ENCODE measurements at places on chromosomes 11 and 22.

DNA sequence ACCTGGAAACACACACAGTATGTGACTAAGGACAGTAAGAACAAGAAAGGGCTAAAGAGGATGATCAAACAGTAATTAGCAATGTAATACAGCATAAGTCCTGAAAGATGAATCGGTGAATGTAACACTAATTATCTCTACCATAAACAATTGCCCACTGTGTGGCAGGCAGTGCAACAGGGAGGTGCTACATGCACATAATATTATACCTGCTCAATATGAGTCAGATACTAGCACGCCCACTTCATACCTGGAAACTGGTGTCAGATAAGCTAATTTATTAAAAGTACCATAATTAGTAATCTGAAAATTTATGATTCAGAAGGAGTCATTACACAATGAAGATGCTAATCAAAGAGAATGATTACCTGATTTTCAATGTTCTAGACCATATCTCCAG, 14.9 kb downstream of the CASP12 start:
- no peaks in the 10 kb centered on the region for H3K4me1 ChIP-seq
- H3K4me3 ChIP-seq: no peak overlapping the region
- no peak overlapping the region for H3K27ac ChIP-seq
- no peak for DNase-seq

- H3K27me3 ChIP-seq: no peaks in the 10 kb centered on the region
- no peak for DNase-seq
- no peaks in the 10 kb centered on the region for H3K36me3 ChIP-seq
- H3K4me3 ChIP-seq: no peak overlapping the region
- H3K27ac ChIP-seq: no peak overlapping the region
Observed at GRCh38 chr11:118705111-118705741, 25.8 kb upstream of the TREH start.

DNA sequence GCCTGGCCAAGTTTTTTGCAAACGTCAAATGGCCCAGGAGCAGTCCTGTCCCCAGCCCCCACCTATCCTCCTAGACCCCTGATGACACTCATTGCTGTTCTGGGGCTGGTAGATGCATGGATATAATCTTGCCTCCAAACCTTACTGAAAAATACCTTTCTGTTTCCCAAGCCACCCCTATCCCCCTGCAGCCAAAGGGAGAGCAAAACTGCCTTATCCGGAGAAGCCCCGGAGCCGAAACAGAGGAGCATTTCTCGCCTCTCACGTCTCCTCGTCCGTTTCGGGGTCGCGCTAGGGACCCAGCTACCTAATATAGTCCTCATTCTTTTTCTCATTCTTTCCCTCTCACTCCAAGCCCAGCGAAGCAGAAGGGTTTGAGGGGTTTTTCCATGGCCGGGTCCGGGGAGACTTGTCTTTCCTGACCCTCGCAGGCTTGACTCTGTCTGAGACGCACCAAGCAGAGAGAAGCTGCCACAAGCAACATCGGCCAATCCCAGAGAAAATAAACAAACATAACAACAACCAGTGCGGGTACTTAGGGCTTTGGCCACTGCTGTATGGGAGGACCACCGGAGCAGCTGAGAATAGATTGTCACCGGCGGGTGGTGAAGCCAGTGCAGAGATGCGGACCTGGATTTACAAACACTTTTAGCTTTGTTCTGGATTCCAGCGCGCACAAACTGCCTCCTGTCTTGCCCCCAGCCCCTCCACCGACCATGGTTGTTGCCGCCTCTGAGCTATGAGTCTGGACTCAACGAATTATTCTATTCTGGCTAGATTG, 1.6 kb downstream of the BSX start:
- H3K27ac ChIP-seq: no peak overlapping the region
- no peak for DNase-seq
- H3K4me3 ChIP-seq: no peak overlapping the region
- no peaks in the 10 kb centered on the region for H3K36me3 ChIP-seq

DNA sequence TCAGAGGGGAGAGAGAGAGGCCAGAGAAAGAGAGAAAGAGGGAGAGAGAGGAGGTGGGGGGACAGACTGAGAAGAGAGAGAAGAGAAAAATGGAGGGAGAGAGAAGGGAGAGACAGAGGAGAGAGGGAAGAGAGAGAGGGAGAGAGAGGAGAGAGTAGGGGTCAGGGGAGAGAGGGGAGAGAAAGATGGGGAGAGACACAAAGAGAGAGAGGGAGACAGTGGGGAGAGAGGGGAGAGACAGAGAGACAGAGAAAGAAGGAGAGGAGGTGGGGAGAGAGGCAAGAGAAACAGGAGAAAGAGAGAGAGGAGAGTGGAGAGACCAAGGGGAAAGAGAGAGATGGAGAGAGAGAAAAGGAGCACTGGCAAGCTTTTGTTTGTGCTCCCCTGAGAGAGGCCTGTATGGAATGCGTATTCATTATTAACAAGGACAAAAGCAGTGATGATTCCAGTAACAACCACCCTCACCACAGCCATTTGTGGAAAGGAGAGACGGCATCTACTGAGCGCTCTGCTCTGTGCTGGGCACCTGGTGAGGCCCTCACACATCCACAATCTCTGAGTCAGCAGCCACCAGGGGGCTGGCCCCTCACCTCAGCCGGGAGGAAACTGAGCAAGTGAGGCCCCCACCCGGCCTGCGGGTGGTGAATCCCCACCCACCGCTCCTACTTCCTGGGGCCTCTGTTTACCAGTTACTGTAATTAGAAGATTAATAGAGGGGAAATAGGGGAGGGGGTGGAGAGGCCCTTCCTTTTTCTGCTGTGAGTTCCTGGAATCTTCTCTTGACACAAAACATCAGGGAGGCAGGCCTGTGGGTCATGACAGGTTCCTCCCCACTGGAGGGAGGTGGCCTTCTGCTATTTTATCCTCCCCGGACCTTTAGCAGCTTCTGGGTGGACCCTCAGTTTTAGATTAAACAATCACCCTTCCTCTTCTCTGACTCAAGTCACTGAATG, 14.6 kb upstream of the MIAT start:
- no peak overlapping the region for H3K4me3 ChIP-seq
- no peaks in the 10 kb centered on the region for H3K27me3 ChIP-seq
- H3K4me1 ChIP-seq: peaks cover 34% of the 10 kb centered on the region
- peak overlapping the region; percentile 76 for H3K27ac ChIP-seq
- peak; percentile 57 for DNase-seq

GRCh38 chr22:45698094-45698493, 26.5 kb downstream of the ATXN10 start:
- H3K4me1 ChIP-seq: no peaks in the 10 kb centered on the region
- H3K4me3 ChIP-seq: no peak overlapping the region
- DNase-seq: no peak
- peaks cover 31% of the 10 kb centered on the region for H3K36me3 ChIP-seq

- DNase-seq: no peak
- H3K36me3 ChIP-seq: no peaks in the 10 kb centered on the region
- H3K27me3 ChIP-seq: no peaks in the 10 kb centered on the region
- H3K4me1 ChIP-seq: peaks cover 19% of the 10 kb centered on the region
Observed at GRCh38 chr11:69454018-69454417, 27.4 kb upstream of the LINC01488 start.

DNA sequence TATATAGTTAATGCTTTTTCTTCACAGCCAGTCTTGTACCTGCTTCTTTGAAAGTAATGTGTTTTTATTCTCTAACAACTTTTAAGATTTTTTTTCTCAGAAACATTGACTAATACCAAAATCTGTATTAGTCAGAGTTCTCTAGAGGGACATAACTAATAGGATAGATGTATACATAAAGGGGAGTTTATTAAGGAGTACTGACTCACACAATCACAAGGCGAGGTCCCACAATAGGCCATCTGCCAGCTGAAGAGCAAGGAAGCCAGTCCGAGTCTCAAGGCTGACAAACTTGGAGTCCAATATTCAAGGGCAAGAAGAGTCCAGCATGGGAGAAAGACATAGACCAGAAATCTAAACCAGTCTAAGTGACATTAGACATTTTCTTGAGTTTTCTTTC, 140.0 kb downstream of the RAB38 start:
- no peaks in the 10 kb centered on the region for H3K36me3 ChIP-seq
- no peak overlapping the region for H3K4me3 ChIP-seq
- no peak for DNase-seq
- H3K4me1 ChIP-seq: no peaks in the 10 kb centered on the region

DNA sequence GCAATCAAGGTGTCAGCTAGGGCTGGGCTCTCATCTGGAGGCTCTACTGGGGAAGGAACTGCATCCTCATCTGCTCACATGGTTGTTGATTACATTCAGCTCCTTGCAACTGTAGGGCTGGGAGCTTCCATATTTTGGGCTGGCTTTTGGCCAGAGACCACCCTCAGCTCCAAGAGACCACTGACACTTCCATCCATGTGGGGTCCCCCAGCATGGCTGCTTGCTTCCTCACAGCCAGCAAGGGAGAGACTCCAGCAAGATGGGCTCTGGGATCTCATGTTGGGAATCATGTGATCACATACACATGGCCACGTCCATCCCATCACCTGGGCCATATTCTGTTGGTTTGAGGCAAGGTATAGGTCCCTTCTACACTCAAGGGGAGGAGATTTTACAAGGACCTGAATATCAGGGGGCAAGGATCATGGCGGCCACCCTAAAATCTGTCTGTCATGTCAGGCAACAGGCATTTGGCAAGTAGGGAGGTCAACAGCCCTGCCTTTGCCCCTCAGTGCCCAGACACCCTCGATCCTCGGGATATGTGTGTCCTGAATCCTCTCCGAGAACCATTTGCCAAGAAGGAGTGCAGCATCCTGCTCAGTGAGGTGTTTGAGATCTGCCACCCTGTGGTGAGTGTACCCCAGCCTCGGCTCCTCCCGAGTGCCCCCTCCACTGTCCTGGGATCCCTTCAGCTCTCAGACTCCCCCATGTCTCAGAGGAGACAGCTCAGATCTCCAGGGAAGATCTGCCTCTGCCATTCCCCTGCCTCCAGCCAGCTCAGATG, 48.7 kb downstream of the OTOG start:
- peaks cover 17% of the 10 kb centered on the region for H3K27me3 ChIP-seq
- DNase-seq: no peak
- no peaks in the 10 kb centered on the region for H3K36me3 ChIP-seq
- H3K4me3 ChIP-seq: no peak overlapping the region
- H3K4me1 ChIP-seq: no peaks in the 10 kb centered on the region

- H3K36me3 ChIP-seq: no peaks in the 10 kb centered on the region
- DNase-seq: no peak
- H3K27ac ChIP-seq: no peak overlapping the region
- H3K27me3 ChIP-seq: peaks cover 27% of the 10 kb centered on the region
Observed at GRCh38 chr11:33383075-33383919, 126.1 kb downstream of the HIPK3 start.

DNA sequence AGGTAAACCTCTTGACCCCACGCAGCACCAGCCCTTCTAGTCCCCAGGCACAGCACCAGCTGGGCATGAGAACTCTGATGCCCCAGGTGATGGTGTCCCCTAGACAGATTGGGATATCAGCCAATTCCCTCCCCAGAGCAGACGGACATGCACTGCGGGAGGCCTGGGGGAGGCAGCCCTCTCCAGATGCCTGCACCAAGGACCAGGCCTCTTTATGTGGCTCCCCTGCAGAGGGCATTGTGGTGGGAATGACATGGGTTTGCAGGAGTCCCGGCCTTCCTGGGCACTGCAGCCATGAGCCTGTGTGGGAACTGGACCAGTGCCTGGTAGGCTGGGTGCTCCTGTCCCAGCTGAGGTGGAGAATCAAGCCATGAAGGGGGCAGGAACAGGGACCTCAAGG, 25.9 kb downstream of the PPM1F start:
- H3K27ac ChIP-seq: no peak overlapping the region
- DNase-seq: no peak
- H3K36me3 ChIP-seq: peaks cover 49% of the 10 kb centered on the region
- H3K27me3 ChIP-seq: no peaks in the 10 kb centered on the region

GRCh38 chr11:12182676-12183541, 72.5 kb downstream of the MICAL2 start:
- peaks cover 49% of the 10 kb centered on the region for H3K4me1 ChIP-seq
- H3K27me3 ChIP-seq: no peaks in the 10 kb centered on the region
- no peak overlapping the region for H3K4me3 ChIP-seq
- peak; percentile 81 for DNase-seq
- no peaks in the 10 kb centered on the region for H3K36me3 ChIP-seq

Data from K562 (cell line).